ENCODE measurements at places on chromosomes 3 and 15.

- DNase-seq, result no peak
These were observed 6.1 kb downstream of the RBP2 start for GRCh38 chr3:139470199-139470598.

DNA sequence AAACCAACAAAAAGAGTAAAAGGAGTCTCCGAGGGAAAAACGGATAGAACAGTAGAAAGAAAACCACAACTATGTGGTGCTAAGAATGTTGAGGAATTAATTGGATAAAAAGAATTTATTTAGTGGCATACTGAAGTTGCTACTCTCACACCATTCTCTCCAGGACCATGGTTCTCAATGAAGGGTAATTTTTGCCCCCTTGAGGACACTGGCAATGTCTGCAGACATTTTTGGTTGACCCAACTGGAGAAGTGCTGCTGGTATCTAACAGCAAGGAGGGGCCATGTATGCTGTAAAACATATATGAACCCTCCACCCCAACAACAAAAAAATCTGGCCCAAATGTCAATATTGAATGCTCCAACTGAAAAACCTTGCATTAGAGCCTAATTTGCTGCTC lies 85.9 kb upstream of the CSPG5 start:
- DNase-seq, result no peak

GRCh38 chr3:146342989-146343388 lies 92.1 kb upstream of the PLSCR4 start:
- no peak for DNase-seq

DNA sequence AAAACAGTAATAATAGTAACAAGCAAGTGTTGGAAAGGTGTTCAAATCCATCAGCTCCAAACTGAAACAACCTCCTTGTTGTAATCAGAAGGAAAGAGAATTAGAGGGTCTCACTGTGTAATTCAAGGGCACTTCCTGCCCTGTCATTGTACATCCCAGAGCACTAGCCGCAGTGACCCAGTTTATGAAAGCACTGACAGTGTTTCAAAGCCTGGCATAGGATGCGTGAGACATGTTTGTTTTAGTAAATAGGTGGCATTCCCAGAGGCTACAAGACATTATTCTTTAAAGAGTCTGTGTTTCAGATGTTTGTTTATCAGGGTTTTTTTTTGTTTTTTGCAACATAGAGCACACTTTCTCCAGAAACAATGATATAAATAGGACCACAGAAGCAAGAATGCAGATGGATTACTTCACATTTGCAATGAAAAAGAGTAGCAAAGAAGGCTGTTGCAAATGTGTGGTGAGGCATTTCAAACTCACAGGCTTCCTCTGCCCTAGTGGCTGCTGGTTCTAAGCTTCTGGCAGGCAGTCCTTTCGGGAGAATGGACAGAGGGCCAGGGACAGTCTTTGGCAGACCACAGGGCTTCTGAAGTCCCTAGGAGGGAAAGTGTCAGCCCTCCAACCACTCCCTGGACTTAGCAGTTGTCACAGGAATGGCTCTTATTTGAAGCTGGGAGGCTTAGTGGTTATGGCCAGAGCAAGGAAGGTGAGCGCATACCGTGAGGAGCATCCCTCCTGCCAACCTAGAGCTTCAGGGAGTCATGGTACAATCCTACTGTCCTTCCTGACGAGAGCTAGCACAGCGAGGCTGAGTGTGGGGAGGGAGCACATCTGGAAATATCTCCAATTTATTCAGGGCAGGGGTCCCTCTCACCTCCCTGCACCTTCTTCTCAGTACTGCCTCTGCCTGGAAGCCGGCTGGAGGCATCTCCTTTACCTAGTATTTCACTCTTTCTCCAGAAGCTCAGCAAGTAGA lies 31.4 kb upstream of the TIPARP start:
- no peak for DNase-seq

DNA sequence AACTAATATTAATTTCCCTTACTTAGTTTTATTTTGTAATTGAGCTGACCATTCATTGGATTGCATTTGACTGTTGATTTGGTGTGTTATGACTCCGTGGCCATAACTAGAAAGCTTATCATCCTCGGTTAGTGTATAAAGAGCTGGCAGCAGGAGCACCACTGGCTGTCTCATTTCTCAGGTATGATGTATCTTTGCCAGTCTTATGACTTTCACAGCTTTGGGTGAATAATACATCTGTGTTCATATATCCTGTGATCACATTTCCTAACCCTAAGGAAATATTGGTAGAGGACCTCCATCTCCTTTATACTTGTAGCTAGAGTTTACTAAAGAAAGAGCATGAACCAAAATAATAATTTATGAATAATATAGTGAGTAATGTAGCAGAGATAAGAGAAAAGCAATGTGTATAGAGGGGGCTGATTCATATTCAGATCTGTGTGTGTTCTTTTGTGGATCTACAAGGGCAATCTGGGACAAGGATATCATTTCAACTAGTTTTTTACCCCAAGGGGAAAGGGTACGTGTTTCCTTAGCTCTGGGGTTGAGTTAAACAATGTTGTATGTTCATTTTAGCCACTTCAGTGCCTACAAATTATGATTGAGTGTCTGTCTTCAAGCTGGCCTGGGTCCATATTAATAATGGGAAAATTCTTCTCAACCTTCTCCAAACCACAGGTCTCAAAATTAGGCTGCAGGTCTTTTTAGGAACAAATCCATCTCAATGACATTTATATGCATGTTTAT lies 901.7 kb downstream of the NTRK3 start:
- peak; percentile 22 for DNase-seq

GRCh38 chr3:57173687-57174086 lies 8.5 kb upstream of the IL17RD start:
- DNase-seq, result no peak

- DNase-seq, result no peak
These were observed 112.0 kb upstream of the SLC7A14 start for GRCh38 chr3:170697908-170698307.

DNA sequence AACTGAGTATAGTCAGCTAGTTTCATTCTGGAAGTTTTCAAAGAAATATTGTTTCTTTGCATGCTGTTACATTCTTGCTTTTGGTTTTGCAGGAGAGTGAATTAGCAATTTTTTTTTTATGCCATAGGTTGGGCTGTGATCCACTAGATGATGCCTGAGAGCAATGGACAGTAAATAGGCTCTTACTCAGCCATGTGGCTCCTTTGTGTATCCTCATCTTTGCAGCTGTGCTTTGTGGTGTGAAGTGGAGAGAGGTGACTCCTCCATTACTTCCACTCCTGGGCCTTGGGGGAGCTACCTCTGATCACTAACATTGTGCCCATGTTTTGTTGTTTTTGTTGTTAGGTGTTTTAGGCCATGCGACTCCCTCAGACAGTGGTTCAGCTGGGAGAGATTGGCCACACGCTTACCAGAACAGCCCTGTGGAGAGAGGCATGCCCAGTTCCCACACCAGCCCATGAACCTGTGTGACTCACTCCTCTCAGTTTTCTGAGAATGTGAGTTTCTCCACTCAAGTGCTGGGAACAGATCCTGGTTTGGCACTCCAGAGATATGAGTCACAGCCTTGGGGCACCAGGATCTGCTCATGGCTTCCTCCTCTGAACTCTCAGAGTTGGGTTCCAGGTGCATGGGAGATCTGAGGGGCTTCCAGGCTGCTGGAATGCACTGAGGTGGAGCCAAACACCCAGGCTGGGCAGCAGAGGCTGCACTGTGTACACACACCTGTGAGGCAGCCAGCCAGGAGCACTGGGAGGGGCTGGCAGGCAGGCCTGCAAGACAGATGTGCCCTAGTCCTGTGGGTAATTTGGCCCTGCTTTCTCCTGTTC lies 785.3 kb downstream of the ROBO2 start:
- peak; percentile 96 for DNase-seq

DNA sequence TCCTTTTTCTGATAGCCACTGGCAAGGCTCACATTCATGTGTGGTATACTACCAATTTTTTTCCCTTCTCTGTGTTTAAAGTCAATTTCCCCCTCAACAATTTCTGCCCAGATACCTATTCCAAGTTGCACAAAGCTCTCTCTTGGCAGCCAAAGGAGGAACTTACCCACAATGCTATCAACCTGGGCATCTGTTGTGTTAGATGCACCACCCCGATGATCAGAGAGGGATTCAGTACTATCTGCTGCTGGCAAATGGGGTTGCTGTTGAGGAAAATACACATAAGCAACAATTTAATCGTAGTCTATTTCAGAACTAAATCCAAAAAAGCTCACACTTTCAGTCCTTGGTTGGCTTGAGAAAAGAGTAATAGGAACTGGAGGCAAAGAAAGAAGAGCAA lies 46.1 kb downstream of the AAGAB start:
- DNase-seq, result no peak

- DNase-seq, result no peak
These were observed 27.6 kb upstream of the VEPH1 start for GRCh38 chr3:157530637-157531300.

GRCh38 chr3:79041621-79042020 lies 726.2 kb downstream of the ROBO1 start:
- DNase-seq, result no peak

DNA sequence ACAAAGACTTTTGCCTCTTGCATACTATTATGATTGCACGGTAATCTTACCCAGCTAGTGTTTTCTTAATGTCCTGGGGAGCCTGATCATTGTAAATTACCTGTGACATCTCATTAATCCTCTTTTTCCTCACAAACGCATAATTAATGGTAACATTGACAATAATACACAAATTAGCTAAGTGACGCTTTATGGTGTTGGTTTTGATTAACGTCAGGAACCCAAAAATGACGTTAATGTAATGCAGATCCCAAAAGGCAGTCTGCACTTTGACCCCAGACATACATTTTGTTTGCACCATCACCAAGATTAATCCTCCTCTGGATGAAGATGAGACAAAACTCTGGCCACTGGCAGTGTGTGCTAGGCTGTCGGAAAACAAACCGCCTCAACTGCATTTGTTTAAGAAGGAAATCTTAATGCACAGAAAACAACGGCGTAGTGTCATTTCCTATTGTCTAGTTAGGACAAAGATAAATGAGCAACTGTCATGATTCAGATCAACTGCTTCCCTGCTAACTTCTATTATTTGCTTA lies 83.9 kb upstream of the CDIN1 start:
- no peak for DNase-seq

- DNase-seq, result no peak
These were observed 908 bp upstream of the RAB43 start for GRCh38 chr3:129122412-129123011.

DNA sequence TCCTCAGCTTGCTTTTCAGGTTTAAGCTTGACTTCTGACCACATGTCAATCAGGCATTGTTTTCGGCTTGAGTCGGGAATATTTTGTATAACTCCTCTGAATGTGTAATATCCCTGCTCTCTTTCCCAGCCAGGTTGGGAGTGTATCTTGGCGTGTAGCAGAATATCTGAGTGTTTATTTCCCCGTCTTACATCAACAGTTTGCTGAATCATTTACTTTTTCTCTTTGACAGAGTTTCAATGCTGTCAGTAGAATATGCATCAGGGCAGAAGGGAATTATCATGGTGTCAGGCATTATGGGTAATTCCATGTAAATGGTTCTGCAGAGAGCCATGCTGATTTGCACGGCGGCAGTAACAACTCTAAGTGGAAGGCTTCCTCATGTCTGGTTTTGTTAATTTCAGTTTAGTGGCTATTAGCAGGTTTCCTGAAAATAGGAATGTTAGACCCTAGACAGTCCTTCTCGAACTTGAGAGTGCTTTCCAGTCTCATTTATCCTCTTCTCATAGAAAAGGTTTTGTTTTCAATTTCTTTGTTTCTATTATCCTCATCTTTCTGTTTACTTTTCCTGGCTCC lies 566.3 kb downstream of the AGBL1 start:
- DNase-seq, result no peak

GRCh38 chr15:68632101-68632500 lies 53.3 kb downstream of the CORO2B start:
- DNase-seq, result no peak

DNA sequence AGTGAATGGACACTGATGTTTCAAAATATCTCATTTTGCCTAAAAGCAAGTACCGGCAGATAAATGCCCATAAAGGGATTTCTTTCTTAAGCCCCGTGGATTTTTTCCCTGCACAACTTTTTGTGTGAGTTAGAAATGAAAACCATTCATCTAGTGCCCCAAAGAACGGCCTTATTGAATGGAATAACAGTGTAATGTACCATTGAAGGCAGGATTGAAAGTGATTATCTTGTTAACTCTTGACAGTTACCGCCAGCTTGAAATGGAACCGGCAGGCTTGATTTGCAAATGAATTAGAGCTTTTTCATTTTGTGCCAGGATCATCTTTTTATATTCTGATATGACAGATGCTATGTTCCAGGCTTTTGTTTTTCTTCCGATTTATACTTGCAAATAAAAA lies 162.2 kb downstream of the RSRC1 start:
- DNase-seq, result no peak

DNA sequence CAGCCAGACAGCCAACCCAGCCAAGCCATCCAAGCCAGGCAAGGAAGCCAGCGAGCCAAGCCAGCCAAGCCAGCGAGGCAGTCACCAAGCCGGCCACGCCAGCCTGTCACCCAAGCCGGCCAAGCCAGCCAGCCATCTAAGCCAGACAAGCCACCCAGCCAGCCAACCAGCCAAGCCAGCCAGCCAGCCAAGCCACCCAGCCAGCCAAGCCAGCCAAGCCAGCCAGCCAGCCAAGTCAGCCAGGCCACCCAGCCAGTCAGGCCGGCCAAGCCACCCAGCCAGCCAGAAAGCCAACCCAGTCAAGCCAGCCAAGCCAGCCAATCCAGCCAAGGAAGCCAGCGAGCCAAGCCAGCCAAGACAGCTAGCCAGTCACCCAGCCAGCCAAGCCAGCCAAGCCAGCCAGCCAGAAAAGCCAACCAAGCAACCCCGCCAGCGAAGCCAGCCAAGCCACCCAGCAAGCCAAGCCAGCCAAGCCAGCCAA lies 201.2 kb downstream of the GOLGA6L6 start:
- DNase-seq, result no peak

- DNase-seq, result no peak
These were observed 37.9 kb downstream of the IL20RB start for GRCh38 chr3:136995652-136996051.

- peak; percentile 71 for DNase-seq
These were observed 167.5 kb upstream of the IL12A start for GRCh38 chr3:159821110-159821509.

DNA sequence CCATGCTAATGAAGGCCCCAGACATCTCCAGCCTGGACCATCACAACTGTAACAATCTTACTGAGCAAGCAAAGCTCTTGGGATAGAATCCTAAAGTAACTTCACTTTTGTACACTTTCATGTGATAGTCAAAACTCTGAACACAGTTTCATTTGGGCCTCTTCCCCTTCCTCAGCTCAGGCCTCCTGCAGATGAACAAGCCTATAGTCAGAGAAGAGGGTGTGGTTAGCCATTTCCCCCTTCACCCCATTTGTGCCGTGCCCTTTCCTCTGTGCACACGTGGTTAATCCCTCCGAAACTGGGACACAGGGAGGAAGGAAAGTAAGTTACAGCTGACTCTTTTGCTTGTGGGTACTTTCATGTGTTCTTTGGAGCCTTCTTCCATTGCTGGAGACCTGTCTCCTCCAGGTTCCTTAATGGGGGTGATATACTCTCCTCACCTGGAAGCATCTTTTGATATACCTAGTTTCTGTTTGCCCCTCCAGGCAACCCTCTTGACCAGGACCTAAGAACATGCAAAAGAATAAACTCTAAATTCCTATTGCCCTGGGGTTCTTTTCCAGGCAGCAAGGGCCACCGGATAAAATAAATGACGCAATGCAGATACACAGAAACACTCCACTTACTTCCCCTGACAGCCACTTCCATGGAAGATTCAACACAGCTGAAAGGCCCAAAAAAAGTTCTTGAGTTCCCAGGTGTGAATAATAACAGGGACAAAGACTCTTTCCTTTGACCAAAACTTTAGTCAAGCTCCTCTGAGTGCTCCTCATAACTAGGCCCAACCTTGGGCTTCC lies 29.6 kb upstream of the CSTA start:
- no peak for DNase-seq

- no peak for DNase-seq
These were observed 24.1 kb downstream of the MYH15 start for GRCh38 chr3:108486338-108486737.

- no peak for DNase-seq
These were observed 234.7 kb downstream of the CDIN1 start for GRCh38 chr15:36814105-36814504.
